Activated naive CD4-positive, alpha-beta T cell treated with anti-CD3 and anti-CD28 coated beads, Interleukin-2, amount 10 ng/mL, durations not matched to agents 7 days and 5 days (primary cell): ENCODE measurements at places on chromosomes 4 and X.
A peak's percentile ranks its signal among the peaks of the same experiment; 100 is the strongest.

GRCh38 chr4:57504797-57505530 is 394.8 kb upstream of the IGFBP7 start:
- H3K36me3 ChIP-seq = no peaks in the 10 kb centered on the region
- H3K4me1 ChIP-seq = no peaks in the 10 kb centered on the region
- no peaks in the 10 kb centered on the region for H3K27me3 ChIP-seq
- no peak overlapping the region for H3K27ac ChIP-seq

DNA sequence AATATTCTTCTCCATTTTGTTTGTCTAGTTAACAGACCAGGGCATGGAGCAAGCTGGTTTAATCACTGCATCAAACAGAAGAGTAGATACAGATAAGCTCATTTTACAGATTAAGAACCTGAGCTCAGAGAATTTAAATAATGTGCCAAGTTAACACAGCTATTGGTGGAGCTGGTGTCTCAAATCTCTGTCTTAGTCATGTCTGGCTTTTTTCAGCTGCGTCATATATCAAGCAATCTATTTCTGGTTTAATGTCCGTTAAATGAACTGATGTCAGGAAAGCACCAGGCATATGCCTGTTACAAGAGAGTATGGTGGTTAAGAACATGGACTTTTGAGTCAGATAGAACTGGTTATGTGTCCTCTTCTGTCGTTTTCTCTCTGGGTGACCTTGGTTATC is 79.8 kb upstream of the ADGRA3 start:
- H3K4me3 ChIP-seq = no peak overlapping the region
- H3K27ac ChIP-seq = no peak overlapping the region
- no peaks in the 10 kb centered on the region for H3K27me3 ChIP-seq
- no peaks in the 10 kb centered on the region for H3K36me3 ChIP-seq

GRCh38 chr4:84985952-84986351 is 19.5 kb upstream of the WDFY3 start:
- H3K4me1 ChIP-seq = no peaks in the 10 kb centered on the region
- no peaks in the 10 kb centered on the region for H3K27me3 ChIP-seq

DNA sequence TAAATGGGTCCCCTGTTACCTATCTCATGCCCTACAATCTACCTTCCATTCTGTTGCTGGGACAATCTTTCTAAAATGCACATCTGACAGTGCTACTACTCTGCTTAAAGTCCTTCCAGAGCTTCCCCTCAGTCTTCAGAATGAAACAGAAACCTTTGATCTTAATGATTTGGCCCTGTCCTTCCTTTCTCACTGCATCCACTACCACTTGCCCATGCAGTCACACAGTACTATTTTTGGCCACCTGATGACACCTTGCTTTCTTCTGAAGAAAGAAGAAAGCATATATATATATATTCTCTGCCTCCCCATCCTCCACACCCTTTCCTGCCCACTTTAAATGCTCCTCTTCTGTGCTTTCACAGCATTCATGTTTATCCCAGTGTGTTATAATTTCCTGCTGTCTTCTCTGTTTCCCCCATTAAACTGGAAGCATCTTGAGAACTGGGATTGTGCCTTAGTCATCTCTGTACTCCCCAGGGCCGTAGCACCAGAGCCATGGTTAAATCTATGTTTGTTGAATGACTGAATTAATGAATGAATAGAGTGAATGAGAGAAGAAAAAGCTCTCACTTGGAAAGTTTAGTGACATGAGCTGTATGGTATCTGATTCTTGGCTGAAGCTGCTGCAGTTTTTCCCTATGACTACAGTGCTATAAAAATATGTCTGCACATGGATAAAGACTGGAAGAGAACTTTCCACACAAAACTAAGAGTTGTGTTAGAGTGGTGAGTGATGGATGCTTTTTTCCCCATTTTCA is 56.2 kb downstream of the RTL9 start:
- DNase-seq = no peak
- H3K36me3 ChIP-seq = no peaks in the 10 kb centered on the region
- H3K27me3 ChIP-seq = peaks cover 4% of the 10 kb centered on the region
- H3K4me3 ChIP-seq = no peak overlapping the region
- H3K4me1 ChIP-seq = no peaks in the 10 kb centered on the region
- no peak overlapping the region for H3K27ac ChIP-seq

DNA sequence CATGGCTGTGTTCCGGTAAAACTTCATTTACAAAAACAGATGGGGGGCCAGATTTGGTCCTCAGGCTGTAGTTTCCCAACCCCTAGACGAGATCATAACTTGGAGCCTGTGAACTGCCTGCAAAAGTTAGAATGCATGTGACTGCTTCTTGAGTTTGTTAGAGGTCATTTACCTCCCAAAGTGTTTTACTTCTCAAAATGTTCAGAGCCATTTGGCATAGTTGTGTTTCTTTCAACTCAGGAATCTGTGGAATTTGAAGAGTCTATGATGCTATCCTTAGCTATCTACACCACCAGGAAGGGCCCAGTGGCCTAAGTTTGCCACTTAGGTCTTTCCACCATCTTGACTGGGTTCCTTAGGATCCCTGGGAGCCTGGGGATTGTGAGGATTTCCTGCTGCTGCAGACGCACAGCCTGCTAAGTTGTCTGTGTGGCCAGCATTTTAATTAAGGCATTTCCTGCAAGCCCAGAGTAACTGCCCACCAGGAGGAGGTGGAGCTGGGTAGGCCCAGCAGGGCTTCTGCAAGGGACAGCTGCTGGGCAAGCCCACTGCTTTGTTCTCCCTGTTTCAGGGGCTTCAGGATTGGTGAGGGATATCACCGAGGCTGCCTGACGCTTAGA is 53.1 kb downstream of the CCNI start:
- peaks cover 45% of the 10 kb centered on the region for H3K36me3 ChIP-seq
- no peak overlapping the region for H3K4me3 ChIP-seq
- H3K27me3 ChIP-seq = peaks cover 6% of the 10 kb centered on the region
- no peak for DNase-seq

DNA sequence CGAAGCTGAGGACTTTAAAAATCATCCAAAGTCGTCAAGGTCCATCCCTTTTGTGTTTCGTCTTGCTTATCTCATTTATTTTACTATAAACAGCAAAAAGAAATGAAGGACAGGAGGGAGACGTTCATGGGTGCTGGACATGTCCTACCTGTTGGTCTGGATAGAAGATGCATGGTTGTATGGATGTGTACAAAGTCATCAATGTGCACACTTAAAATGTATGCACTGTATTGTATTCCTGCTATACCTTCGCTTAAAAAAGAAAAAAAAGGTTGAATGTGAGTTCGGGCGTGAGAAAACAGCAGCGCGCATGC is 313 bp upstream of the BLOC1S4 start:
- DNase-seq = no peak
- peaks cover 37% of the 10 kb centered on the region for H3K4me1 ChIP-seq

GRCh38 chrX:3326681-3327080 is 19.8 kb downstream of the MXRA5 start:
- H3K36me3 ChIP-seq = no peaks in the 10 kb centered on the region
- no peaks in the 10 kb centered on the region for H3K4me1 ChIP-seq
- no peak for DNase-seq
- H3K27ac ChIP-seq = no peak overlapping the region

- peak overlapping the region; percentile 53 for H3K27ac ChIP-seq
- H3K36me3 ChIP-seq = peaks cover 16% of the 10 kb centered on the region
- DNase-seq = no peak
- peaks cover 7% of the 10 kb centered on the region for H3K27me3 ChIP-seq
- H3K4me3 ChIP-seq = no peak overlapping the region
- H3K4me1 ChIP-seq = peaks cover 32% of the 10 kb centered on the region
Observed at GRCh38 chr4:38531141-38531727, 132.8 kb upstream of the KLF3 start.

- peaks cover under 1% of the 10 kb centered on the region for H3K27me3 ChIP-seq
- H3K27ac ChIP-seq = no peak overlapping the region
- H3K4me1 ChIP-seq = no peaks in the 10 kb centered on the region
- no peak for DNase-seq
- H3K4me3 ChIP-seq = no peak overlapping the region
Observed at GRCh38 chr4:109079731-109080130, 222.7 kb downstream of the COL25A1 start.

DNA sequence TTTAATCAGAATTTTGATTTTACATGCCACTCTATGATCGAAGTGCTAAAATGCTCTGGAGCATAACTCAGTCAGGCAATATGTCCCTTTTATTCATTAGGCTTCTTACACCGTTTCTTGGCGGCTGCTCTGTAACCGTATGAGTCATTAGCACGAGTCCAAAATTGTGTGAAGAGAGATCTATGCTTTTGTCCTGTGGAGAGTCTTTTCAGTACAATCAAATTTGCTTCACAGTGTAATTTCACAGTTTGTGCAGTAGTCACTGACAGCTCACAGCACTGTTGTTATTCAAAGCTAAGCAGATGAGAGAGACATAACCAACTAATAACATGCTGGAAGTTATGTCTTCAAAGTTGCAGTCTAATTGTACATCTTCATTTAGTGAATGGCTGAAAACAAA is 167.8 kb downstream of the PCDH10 start:
- no peak for DNase-seq
- H3K4me3 ChIP-seq = no peak overlapping the region
- no peaks in the 10 kb centered on the region for H3K36me3 ChIP-seq
- no peaks in the 10 kb centered on the region for H3K27me3 ChIP-seq

GRCh38 chr4:30535255-30535654 is 184.9 kb upstream of the PCDH7 start:
- no peaks in the 10 kb centered on the region for H3K27me3 ChIP-seq
- DNase-seq = no peak
- no peak overlapping the region for H3K27ac ChIP-seq
- no peak overlapping the region for H3K4me3 ChIP-seq

GRCh38 chr4:36771411-36772153 is 473.0 kb upstream of the NWD2 start:
- H3K4me1 ChIP-seq = peaks cover 2% of the 10 kb centered on the region
- H3K4me3 ChIP-seq = no peak overlapping the region
- no peaks in the 10 kb centered on the region for H3K27me3 ChIP-seq
- no peaks in the 10 kb centered on the region for H3K36me3 ChIP-seq
- no peak overlapping the region for H3K27ac ChIP-seq

DNA sequence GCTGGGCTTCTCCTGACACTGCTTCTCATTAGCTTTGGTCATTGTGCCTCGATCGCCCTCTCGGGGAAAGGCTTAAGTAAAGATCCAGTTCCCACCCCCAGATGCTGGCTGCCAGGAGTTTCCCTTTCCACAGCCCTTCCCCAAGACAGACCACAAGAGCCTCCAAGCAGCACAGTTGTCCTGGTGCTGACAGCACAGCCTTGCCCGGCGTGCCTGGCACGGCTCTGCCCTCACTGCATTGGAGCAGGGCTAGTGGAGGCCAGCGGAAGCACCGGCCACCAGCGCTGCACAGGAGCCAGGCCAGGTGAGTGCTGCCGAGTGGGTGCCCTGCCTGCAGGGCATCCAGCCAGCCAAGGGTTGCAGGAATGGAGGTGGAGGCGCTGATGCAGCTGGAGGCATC is 9.7 kb upstream of the MSANTD1 start:
- H3K4me1 ChIP-seq = peaks cover 21% of the 10 kb centered on the region
- H3K4me3 ChIP-seq = no peak overlapping the region
- peaks cover 30% of the 10 kb centered on the region for H3K36me3 ChIP-seq
- no peaks in the 10 kb centered on the region for H3K27me3 ChIP-seq
- DNase-seq = no peak

DNA sequence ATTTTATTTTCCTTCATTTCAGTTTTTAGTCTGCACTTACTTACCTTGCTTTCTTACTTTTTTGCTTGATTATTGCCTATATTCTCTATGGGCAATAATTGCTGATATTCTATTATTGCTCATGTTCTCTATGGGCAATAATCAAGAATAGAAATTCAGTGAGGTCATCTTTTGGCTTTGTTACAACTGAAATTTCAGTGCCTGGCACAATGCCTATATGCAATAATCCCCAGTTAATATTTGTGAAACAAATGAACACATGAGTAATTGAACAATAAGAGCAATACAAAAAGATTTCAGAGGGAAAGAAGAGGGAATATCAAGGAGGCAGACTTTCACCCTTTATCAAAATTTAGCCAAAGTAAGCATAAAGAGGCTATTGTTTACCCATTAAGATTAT is 48.6 kb upstream of the ARSJ start:
- no peak for DNase-seq
- H3K27me3 ChIP-seq = peaks cover 5% of the 10 kb centered on the region
- H3K4me3 ChIP-seq = no peak overlapping the region
- no peak overlapping the region for H3K27ac ChIP-seq

DNA sequence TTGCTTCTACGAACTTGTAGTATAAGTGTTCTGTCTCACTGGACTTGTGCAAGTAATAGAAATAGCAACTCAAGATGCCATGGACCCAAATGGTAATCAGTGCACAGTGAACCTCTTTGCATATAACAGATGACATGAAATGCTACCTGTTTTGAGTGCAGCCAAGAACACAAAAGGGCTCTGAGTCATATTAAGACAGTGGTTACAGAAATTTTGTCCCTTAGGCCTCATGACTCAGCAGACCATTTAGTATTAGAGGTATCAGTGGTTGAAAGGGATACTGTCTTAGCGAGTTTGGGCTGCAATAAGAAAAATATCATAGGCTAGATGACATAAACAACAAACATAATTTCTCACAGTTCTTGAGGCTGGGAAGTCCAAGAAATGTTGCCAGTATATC is 502.9 kb upstream of the PCDH10 start:
- no peak for DNase-seq
- H3K27me3 ChIP-seq = no peaks in the 10 kb centered on the region
- no peak overlapping the region for H3K4me3 ChIP-seq
- no peak overlapping the region for H3K27ac ChIP-seq

GRCh38 chr4:152363086-152363485 is 172.8 kb downstream of the FBXW7 start:
- DNase-seq = no peak
- no peaks in the 10 kb centered on the region for H3K4me1 ChIP-seq
- no peak overlapping the region for H3K4me3 ChIP-seq
- no peak overlapping the region for H3K27ac ChIP-seq
